HL-60 (cell line): ENCODE measurements at places on chromosomes 16 and 17.

GRCh38 chr17:71636644-71637043 is 484.2 kb upstream of the SOX9 start:
- DNase-seq: no peak

DNA sequence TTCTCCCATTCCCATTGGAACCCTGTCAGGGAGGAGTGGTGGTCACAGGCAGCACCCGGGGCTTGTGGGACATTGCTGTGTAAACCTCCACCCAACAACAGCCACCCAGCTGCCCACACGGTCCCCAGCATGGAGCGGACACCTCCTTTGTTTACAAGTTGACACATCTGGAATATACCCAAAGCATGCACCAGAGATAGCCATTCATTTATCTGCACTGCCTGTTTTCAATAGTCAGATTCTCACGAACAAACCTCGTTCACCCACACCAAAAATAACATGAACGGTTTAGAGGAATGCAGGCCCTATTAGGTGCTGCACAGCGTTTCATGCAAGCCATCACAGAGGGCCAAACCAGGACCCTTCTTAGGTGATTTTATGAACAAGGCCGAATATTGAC is 244.8 kb downstream of the FOXL1 start:
- DNase-seq: no peak

- DNase-seq: no peak
Observed at GRCh38 chr16:67158637-67159600, 790 bp downstream of the TRADD start.

DNA sequence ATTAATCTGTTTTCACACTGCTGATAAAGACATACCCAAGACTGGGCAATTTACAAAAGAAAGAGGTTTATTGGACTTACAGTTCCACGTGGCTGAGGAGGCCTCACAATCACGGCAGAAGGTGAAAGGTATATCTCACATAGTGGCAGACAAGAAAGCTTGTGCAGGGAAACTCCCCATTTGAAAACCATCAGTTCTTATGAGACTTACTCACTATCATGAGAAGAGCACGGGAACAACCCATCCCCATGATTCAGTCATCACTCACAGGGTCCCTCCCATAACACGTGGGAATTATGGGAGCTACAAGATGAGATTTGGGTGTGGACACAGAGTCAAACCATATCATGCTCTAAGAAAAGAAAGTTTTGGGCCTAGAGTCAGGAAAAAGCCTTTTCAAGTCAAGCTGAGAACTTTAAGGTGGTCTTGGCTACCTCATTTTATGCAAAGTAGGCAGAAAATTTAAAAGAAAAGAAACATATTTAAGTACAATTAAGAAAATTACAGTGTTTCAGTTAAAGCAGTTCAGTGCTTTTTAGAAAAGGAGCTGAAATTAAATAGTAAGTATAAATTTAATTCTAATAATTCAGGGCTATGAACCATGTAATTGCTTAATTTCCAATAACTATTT is 24.9 kb upstream of the CRYM start:
- DNase-seq: no peak

DNA sequence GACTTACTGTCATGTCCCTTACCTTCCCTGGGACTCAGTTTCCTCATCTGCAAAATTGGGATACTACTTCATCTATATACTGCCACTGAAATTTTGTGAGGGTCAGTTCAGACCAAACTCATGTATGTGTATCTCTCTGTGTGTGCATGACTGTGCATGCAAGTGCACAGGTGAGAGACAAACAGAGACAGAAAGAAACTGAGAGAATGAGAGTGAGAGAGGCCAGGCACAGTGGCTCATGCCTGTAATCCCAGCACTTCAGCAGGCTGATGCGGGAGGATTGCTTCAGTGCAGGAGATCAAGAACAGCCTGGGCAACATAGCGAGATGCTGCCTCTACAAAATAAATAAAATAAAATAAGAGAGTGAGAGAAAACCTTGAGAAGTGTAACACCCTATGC is 32.1 kb upstream of the SLC6A2 start:
- no peak for DNase-seq

DNA sequence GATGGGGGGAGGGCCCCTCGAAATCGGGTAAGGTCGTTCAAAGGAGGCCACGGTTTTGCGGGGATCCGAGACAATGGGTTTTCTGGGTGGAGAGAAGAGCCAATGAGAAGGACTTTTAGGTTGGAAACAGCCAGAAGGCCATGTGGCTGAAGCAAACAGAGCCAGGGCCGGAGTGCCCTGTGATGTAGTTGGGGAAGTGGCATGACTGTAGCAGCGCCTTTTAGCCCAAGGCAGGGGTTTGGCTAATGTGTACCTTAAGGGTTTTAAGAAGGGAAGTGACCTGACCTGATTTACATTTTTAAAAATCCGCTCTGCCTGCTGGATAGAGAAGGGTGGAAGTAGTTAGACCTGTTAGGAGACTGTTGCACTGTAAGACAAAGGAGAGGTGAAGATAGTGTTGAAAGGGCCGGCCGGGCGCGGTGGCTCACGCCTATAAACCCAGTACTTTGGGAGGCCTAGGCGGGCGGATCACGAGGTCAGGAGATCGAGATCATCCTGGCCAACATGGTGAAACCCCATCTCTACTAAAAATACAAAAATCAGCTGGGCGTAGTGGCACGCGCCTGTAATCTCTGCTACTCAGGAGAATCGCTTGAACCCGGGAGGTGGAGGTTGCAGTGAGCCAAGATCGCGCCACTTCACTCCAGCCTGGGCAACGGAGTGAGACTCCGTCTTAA is 1.0 kb downstream of the LYRM1 start:
- no peak for DNase-seq

- DNase-seq: no peak
Observed at GRCh38 chr16:89065458-89065822, 28.2 kb upstream of the ACSF3 start.
